ENCODE measurements at places on chromosomes 16 and 17. TPM values are rescaled to one million over a fixed set of nuclear protein-coding genes. Genes with fewer than 3 reads are reported as not detected.

DNA sequence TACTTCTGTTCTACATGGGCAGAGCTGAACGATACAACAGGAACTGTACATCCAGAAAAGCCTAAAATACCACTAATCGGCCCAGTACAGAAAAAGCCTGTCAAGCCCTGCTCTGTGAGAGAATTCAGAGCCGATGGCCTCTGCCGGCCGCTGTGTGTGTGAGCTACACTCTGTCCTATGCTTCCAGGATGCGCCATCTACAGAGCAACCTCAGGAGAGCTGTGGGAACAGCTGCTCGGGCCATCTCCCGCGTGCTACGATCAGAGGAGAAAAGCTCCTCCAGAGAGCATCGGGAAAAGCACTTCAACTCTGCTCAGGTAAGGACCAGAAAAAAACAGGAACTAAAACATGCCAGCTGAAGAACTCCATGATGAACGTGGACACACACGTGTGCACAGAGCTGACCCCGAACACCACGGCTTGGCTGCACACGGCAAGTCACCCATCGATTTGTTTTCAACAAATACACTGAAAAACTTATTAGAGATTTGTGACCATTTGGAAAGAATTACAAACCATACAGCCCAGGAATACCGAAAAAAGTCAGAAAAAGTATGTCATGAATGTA is 115.9 kb downstream of the ANKRD11 start:
- no peak for DNase-seq

C16orf46 gene
- not detected for total RNA-seq

- no peak for DNase-seq
These were observed 4.9 kb downstream of the ALOX15 start for GRCh38 chr17:4636474-4637100.

TBC1D3C gene
- 2.0 TPM for total RNA-seq

- no peak for DNase-seq
These were observed 12.1 kb upstream of the RCVRN start for GRCh38 chr17:9917131-9917530.

NUP88 gene
- total RNA-seq = 128 TPM

DNA sequence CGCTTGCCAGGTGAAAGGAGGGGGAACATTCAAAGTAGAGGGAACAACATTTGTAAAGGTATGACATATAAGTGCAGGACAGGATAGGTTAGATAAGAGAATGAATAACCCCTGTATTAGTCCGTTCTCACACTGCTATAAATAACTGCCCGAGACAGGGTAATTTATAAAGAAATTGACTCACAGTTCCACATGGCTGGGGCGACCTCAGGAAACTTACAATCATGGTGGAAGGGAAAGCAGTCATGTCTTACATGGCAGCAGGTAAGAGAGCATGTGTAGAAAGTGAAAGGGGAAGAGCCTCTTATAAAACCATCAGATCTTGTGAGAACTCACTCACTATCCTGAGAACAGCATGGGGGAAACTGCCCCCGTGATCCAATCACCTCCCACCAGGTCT is 223.8 kb downstream of the SOX9 start:
- DNase-seq = no peak

GRCh38 chr17:164303-165235 is 16.9 kb downstream of the DOC2B start:
- DNase-seq = peak; percentile 26

MTHFSD gene
- 18.4 TPM for total RNA-seq

- no peak for DNase-seq
These were observed 26.1 kb upstream of the XYLT1 start for GRCh38 chr16:17496891-17497290.

DNA sequence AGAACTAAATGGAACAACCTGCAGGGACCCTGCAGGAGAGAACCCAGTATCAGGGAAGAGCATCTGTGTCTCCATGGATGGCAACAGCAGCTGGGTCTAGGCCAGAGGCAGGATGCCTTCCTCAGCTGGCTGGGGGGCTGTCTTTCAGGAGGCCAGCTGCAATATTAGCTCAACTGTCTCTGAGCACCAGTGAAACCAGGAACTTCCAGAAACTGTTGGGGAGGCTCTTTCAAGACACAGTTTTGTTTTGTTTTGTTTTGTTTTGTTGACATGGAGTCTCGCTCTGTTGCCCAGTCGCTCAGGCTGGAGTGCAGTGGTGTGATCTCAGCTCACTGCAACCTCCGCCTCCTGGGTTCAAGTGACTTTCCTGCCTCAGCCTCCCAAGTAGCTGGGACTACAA is 7.6 kb downstream of the GPR142 start:
- no peak for DNase-seq

- no peak for DNase-seq
These were observed 138.9 kb upstream of the CDH11 start for GRCh38 chr16:65260746-65261145.

NR1D1 gene
- 29.5 TPM for total RNA-seq

DNA sequence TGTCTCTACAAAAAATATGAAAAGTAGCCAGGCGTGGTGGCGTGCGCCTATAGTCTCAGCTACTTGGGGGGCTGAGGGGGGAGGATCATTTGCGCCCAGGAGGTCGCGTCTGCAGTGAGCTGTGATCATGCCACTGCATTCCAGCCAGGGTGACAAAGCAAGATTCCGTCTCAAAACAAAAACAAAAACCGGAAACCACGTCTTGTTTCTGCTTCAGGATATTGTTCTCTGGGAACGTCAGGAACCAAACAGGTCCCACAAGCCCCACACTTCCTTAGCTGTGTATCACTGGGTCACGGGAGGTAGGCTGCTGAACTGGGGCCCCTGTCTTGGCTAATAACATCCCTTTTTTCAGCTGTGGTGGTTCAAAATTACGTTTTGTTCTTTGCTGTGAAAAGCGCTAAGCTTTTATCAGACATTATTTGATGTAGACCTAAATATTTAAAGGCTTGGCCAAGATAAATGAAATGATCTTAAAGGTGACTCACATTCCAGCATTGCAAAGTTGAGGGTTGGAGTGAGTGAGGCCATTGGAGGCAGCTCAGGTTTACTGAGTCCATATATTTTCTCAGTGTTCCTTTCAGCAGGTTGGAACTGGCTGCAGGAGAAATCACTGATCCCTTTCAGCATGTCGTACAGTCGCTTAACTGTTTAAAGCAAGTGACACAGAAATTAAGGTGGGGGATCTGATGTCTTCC is 16.4 kb upstream of the SEC14L1 start:
- DNase-seq = no peak

DNA sequence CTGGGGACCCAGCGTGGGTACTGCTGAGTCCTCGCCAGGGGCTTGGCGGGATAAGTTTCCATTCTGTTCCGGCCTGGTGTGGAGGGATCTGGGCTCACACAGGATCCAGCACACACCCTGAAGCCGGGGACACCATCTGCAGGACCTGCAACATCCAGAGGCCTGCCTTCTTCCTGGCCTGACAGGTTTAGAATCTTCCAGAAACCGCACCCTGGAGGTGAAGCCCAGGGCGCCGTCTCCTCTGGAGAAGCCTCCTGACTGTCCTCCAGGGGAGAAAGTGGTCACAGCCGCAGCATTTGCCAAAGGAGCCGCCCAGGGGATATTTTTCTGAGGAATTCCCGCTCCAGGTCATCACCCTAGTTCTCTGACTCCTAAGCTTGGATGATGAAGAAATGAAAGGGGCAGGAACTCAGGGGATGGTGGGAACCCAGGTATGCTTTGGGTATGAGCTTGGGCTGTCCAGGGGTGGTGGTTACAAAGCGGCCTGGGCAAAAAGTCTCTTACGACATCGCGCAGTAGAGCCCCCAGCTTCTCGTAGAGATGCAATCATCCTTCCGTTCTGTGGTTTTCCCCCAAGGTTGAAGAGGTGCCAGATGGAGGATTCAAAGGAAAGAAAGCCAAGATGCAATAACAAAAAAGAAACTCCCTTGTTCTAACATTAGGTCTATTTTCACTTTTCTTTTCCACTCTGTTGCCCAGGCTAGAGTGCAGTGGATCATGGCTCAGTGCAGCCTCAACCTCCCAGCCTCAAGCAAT is 9.1 kb upstream of the CRISPLD2 start:
- DNase-seq = peak; percentile 55

BCL6B gene
- 0.42 TPM for total RNA-seq

DNA sequence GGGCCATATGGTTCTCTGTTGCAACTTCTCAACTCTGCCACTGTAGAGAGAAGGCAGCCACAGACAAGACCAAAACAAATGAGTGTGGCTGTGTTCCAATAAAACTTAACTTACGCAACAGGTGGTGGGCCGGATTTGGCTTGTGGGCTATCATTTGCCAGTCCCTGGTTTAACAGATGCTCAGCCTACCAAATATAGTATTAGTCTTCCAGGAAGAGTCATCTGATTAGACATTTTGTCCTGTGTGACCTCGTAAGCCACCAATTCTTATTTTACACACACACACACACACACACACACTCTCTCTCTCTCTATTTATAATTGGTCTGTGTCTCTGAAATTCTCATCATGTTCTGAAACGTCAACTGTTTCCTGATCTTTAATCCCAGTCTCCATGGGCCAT is 245.9 kb downstream of the XYLT1 start:
- DNase-seq = no peak

DNA sequence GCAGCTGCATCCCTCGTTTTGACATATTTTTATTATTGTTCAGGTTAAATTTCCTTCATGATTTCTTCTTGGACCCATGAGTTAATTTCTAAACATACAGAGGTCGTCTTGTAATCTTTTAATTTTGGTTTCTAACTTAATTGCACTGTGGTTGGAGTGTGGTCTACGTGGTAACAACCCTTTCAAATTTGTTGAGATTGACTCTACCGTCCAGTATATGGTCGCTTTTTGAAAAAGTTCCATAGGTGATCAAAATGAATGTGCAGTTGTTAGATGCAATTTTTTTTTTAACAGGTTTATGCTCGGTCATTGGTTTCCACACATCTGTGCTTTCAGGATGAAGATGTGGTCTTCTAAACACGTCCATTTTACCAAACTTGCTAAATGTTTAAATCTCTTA is 11.0 kb upstream of the SLC6A4 start:
- DNase-seq = no peak

GRCh38 chr16:84283314-84284153 is 11.1 kb upstream of the WFDC1 start:
- no peak for DNase-seq

Measured in CD4-positive, CD25-positive, alpha-beta regulatory T cell (primary cell).